ENCODE measurements at places on chromosomes 1 and 21.

DNA sequence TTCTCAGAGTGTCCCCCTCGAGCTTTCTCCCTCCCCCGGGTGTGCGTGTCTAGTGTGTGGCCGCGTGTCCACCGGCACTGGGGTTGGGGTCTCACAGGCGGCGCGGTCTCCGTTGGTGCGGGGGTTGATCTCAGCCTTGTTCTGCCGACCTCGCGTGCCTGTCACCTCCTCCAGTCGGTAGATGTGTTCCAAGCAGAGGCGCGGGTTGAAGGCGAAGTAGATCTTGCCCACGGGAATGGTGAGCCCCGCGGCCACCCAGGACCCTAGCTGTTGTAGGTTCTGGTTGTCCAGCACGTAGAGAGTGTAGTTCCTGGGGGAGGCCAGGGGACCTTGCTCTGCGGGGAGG, 9.8 kb downstream of the INSRR start:
- no peak for DNase-seq

DNA sequence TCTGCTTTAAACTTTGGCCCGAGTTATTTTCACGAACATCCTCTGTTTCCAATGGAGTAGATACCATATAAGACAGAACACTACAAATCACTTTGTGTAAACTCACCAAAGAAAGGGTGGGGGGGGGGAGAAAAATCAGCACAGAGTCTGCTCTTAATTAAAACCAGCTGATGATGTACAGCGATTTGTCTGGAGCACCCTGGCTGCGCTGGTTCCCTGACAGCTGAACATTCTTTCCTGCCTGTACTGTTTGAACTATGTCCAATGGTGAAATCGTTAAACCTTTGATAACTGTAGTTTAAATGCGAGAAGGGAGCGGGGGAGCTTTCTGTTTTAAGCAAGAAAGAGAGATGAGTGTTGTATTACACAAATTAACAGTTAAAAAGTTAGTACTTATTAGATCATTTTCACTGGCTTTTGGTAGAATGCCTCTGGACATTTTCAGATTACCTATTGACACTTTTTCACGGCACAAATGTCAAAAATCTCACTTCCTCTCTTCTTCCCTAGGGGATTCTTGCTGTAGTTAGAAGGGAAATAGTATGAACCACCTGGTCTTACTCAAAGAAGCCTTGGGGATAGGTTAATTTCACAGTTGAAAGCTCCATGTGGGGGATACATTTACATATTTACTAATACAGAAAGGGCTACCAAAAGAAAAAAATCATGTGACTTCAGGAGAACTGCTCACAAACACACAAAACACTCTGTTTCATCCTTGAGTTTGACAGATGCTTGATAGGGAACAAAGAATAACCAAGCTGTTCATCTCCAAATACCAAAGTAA, 140.2 kb upstream of the RUNX1 start:
- no peak for DNase-seq

GRCh38 chr1:244214009-244214967, 163.2 kb downstream of the ZBTB18 start:
- DNase-seq: no peak

DNA sequence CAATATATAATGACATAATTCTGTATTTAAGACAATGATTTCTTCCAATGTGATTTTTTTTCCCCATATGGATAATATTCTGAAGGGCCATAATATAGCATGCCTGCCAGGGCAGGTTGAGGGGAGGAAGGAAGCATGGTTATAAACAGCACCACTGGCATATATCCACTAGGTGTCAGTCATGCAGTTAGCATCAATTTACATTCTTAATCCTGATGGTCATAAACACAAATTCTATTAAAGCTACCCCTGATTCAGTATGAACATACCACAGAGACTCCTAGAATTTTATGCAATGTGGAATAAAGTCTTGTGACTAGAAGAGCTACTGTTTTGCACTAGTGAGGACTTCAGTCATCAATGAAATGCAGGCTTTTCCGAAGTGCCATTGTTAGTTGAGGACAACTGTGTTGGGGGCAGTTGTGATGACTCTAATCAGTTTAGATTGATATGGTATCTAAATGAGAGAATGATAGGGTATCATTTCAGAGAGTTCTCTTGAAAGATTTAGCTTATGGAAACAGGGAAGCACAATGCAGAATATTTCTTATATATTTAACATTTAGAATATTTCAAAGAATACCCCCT, 342.7 kb upstream of the NR5A2 start:
- peak; percentile 31 for DNase-seq

DNA sequence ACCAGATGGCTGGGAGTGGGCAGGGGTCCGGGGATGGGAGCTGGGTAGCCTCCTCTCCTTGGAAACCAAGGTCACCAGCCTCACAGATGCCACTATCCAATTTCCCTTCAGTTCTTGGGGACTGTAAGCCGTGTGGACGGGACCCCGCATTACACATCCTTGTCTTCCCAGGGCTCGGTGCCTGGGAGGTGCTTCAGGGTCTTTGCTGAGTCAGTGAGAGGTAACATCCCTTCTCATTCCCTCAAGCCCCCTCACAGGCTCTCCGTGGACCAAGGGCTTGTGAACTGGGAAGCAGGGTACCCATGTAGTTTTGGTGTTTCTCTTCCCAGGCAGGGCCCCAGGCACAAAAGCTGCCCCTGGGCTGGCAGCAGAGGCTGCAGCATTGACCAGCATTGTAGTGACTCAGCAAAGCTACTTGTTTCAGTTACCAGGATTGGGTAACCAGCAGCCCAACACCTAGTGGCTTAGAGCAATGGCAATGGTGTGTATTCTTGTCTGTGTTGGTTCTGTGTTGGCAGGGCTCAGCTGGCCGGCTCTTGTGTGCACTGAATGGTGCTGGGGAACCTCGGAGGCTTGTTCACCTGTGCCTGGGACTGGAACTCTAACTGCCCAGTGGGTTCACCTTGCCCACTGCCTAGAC, 24.6 kb upstream of the PCBP3 start:
- no peak for DNase-seq
